ENCODE measurements at places on chromosomes 1 and 21. TPM values are rescaled to one million over a fixed set of nuclear protein-coding genes. Genes with fewer than 3 reads are reported as not detected.

The MROH7 gene
- total RNA-seq, result not detected

DNA sequence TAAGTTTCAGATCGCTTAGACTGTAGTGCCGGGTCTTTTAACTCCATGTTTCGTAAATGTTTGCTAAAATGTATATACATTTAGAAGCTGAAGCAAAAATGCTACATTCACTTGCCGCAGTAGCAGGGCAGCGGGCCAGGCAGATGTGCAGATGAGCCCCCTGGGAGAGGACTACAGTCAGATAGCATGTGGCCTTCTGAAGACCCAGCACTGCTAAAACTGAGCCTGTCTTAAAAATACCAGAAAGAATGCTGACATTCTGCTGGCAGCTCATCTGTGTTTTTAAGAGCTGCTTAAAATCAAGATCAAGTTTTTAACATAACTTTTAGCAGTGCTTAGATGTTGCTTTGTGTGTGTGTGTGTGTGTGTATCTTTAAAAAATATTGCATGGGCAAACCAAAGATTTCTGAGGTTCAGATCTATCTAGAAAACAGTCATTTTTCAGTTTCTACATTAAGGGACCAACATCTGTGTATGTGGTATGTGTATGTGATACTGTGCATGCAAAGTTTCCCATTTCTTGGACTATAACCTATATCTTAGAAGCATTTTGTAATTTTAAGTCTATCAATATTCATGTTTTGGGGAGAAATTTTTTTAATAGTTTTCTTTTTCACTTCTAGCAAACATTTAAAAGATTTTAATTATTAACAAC is 31.7 kb downstream of the CHRM3 start:
- no peaks in the 10 kb centered on the region for H3K4me1 ChIP-seq
- H3K27ac ChIP-seq, result no peak overlapping the region
- no peak overlapping the region for H3K4me3 ChIP-seq
- no peaks in the 10 kb centered on the region for H3K27me3 ChIP-seq
- no peaks in the 10 kb centered on the region for H3K36me3 ChIP-seq

DNA sequence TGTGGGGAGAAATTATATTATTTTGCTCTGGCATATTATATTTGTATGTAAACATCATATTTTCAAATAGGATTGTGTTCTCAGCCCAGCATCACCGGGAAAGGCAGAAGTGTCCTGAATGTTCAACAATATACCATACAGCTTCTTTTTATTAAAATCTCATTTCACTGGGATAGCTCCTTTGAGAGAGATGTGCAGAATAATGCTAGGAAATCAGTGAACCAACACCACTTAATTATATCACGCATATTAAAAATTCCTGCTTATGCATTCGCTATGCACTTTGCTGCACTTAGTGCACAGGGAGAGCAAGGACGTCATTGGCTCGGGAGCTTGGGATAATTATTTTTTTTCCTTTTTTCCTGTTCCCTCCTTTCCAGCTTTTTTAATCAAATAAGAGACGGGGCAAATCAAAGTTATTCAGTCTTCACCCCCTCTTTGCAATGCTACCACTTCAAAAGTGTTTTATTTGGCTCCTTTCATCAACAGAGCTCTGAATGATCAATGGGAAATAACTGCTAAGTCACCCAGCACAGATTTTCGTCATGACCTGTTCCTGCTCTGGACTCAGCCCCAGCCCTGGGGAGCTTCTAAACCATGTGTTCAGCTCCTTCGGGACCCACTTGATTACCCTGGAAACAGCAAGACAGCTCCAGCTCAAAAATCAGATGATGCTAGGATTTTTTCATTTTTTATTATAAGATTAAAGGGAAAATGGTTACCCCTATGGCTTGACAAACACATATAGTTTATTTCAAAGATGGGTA is 165.5 kb upstream of the DUSP10 start:
- H3K4me3 ChIP-seq, result no peak overlapping the region
- no peaks in the 10 kb centered on the region for H3K36me3 ChIP-seq
- H3K4me1 ChIP-seq, result peaks cover 10% of the 10 kb centered on the region
- H3K27me3 ChIP-seq, result no peaks in the 10 kb centered on the region
- H3K27ac ChIP-seq, result no peak overlapping the region
- no peak for DNase-seq

GRCh38 chr1:205940710-205941109 is 2.5 kb downstream of the SLC26A9 start:
- peaks cover 41% of the 10 kb centered on the region for H3K27me3 ChIP-seq
- peaks cover 3% of the 10 kb centered on the region for H3K4me1 ChIP-seq
- H3K36me3 ChIP-seq, result no peaks in the 10 kb centered on the region
- no peak overlapping the region for H3K27ac ChIP-seq
- no peak for DNase-seq

The LCK gene
- 460 TPM for total RNA-seq

- H3K27ac ChIP-seq, result no peak overlapping the region
- peaks cover 7% of the 10 kb centered on the region for H3K4me1 ChIP-seq
Measured at GRCh38 chr1:20698195-20698910, 19.5 kb downstream of the KIF17 start.

The CELA3B gene
- not detected for total RNA-seq

DNA sequence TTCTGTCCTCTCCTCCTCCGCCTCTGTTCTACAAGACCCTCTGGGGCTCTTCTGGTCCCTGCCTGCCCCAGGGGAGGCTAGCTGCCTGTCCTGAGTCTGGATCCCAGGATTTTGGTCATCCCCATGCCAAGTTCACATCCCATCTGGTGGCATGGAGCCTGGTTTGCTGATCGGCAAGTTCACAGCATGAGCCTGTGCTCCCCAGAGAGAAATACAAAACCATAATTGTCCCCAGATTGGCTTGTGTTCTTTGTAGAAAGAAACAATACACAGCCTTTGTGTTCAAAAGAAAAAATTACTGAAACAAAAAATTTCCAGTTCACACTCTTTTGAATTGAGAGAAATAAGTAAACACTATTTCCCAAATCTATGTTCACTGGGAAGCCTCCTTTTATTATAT is 149.4 kb upstream of the ZC3H12A start:
- H3K4me3 ChIP-seq, result no peak overlapping the region
- peaks cover 20% of the 10 kb centered on the region for H3K27me3 ChIP-seq
- H3K4me1 ChIP-seq, result no peaks in the 10 kb centered on the region
- H3K27ac ChIP-seq, result no peak overlapping the region

The TRABD2B gene
- not detected for total RNA-seq

GRCh38 chr21:43333298-43334062 is 93.5 kb downstream of the SIK1 start:
- H3K4me1 ChIP-seq, result peaks cover 27% of the 10 kb centered on the region
- peaks cover 10% of the 10 kb centered on the region for H3K36me3 ChIP-seq
- H3K27ac ChIP-seq, result no peak overlapping the region
- H3K27me3 ChIP-seq, result peaks cover 2% of the 10 kb centered on the region

DNA sequence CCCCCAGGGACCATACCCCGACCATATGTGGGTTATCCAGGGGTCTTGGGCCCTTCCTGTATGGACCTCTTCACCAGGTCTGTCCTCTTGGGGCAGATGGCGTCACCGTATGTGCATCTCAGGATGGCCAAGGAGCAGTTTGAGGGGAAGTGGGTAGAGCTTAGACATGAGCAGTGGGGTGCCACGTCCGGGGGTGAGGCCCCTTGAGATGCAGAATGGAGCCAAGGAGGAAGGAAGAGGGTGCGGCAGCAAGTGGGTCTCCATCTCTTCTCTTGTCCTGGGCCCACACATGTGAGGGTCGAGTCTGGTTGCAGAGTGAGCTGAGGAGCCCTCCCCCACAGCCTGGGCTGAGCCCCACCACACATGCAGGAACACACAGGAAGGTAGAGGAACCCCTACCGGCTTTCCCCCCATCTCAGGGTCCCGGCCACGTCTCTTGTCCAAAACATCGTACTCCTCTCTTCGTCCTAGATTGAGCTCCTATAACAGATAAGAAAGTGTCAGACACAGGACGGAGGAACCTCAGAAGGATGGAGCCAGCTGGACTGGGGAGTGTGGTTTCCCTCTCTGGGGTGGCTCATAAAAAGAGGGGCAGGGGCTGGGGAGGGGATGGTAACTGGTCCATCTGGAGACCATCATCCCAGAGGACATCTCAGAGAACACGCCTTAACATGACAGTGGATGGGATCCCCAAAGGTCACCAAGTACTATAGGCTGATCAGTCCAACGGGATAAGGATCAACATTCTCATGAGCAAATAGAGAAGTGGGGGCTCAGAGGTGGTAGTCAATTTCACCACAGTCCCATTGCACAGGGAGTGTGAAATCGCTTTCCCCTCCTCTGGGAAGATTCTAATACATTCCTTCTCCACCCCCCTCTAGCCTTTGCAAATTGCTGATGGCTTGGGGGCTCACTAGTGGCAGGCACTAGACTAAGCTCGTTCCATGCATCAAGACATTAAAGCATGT is 79.9 kb downstream of the CD247 start:
- peak; percentile 58 for DNase-seq
- peak overlapping the region; percentile 72 for H3K4me3 ChIP-seq

DNA sequence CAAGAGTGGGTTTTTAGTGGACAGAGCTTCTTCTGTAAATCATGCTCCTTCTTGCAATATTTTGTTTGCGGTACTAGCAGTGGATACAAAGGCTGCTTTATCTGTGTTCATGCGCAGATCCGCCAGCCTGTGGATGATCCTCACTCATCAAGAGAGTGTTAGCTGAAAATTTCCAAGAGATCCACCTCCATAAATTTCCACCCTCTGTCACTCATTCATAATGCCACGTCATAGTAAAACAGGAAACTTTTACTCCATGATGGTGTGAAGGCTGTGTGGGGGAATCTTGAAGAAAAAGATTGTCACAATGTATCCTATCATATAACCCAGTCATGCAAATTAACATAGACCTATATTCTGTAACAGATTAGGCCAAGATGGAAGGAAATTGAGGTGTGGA is 4.4 kb upstream of the MAPKAPK2 start:
- peaks cover 17% of the 10 kb centered on the region for H3K27me3 ChIP-seq
- no peaks in the 10 kb centered on the region for H3K36me3 ChIP-seq
- no peak overlapping the region for H3K4me3 ChIP-seq
- no peak for DNase-seq

- H3K4me1 ChIP-seq, result no peaks in the 10 kb centered on the region
- no peaks in the 10 kb centered on the region for H3K36me3 ChIP-seq
- H3K27me3 ChIP-seq, result peaks cover 7% of the 10 kb centered on the region
- H3K27ac ChIP-seq, result no peak overlapping the region
- no peak overlapping the region for H3K4me3 ChIP-seq
- no peak for DNase-seq
Measured at GRCh38 chr1:227197064-227197463, 121.2 kb downstream of the CDC42BPA start.

- H3K4me3 ChIP-seq, result no peak overlapping the region
- H3K27ac ChIP-seq, result no peak overlapping the region
- H3K36me3 ChIP-seq, result no peaks in the 10 kb centered on the region
- H3K4me1 ChIP-seq, result peaks cover 12% of the 10 kb centered on the region
- DNase-seq, result no peak
- peaks cover 29% of the 10 kb centered on the region for H3K27me3 ChIP-seq
Measured at GRCh38 chr1:114668373-114668772, 1.5 kb downstream of the DENND2C start.

The LCE1E gene
- not detected for total RNA-seq

GRCh38 chr1:27233667-27234048 is 774 bp upstream of the WDTC1 start:
- peak overlapping the region; percentile 44 for H3K27ac ChIP-seq
- H3K4me3 ChIP-seq, result peak overlapping the region; percentile 99
- peaks cover 25% of the 10 kb centered on the region for H3K4me1 ChIP-seq
- H3K27me3 ChIP-seq, result no peaks in the 10 kb centered on the region

DNA sequence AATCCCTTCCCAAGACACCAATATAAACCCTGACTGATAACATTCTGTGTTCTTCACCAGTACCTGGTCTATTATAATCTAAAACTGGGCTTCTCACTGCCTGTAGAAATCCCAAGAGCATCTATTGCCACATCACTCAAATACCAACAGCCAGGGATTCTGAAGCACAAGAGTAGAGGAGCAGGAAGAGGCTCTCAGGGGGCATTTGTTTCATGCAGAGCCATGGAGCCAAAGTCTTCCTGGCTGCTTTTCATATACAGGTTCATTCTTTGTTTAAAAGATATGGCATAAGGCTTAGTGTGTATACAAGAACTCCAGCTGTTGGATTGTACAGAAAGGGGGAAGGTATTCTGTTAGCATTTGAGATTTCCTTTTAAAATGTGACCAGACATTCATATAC is 38.2 kb upstream of the USH2A start:
- DNase-seq, result no peak
- no peak overlapping the region for H3K4me3 ChIP-seq
- no peaks in the 10 kb centered on the region for H3K36me3 ChIP-seq
- H3K4me1 ChIP-seq, result no peaks in the 10 kb centered on the region

The INSRR gene
- total RNA-seq, result 0.47 TPM

The EDARADD gene
- total RNA-seq, result 3.6 TPM

GRCh38 chr1:71526824-71527223 is 446.0 kb upstream of the ZRANB2 start:
- H3K27ac ChIP-seq, result no peak overlapping the region
- H3K27me3 ChIP-seq, result no peaks in the 10 kb centered on the region
- no peak for DNase-seq
- H3K4me1 ChIP-seq, result no peaks in the 10 kb centered on the region
- H3K36me3 ChIP-seq, result no peaks in the 10 kb centered on the region

DNA sequence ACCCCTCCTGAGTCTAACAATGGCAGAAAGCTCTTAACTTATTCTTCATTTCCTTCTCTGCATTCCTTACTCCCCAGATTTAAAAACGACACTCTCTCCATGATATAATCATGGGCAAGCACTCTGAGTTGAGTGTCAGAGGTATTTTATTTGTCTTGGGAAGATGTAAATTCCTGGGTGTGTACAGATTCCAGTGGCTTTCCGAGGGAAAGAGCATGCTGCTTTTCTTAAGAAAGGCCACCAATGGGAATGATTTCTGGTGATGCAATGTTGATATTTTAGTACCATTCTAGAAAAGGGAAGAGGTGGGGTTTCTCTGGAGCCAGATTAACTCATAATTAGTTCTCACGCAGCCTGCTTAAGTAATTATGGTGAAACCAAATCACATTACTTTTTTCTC is 47.8 kb upstream of the BTG3 start:
- no peaks in the 10 kb centered on the region for H3K36me3 ChIP-seq
- H3K27ac ChIP-seq, result no peak overlapping the region
- no peak for DNase-seq
- H3K27me3 ChIP-seq, result peaks cover 9% of the 10 kb centered on the region
- no peak overlapping the region for H3K4me3 ChIP-seq

- H3K4me1 ChIP-seq, result peaks cover 18% of the 10 kb centered on the region
- no peak for DNase-seq
- no peak overlapping the region for H3K27ac ChIP-seq
Measured at GRCh38 chr1:244326757-244327156, 125.0 kb downstream of the ADSS2 start.

The LYST gene
- total RNA-seq, result 52.8 TPM

GRCh38 chr1:17472814-17473213 is 33.3 kb upstream of the RCC2 start:
- no peaks in the 10 kb centered on the region for H3K4me1 ChIP-seq
- no peak overlapping the region for H3K4me3 ChIP-seq
- H3K27me3 ChIP-seq, result no peaks in the 10 kb centered on the region
- no peak overlapping the region for H3K27ac ChIP-seq

The TMCO4 gene
- total RNA-seq, result 16.7 TPM

The FCGR1A gene
- total RNA-seq, result 1.2 TPM

- no peak overlapping the region for H3K4me3 ChIP-seq
- H3K27ac ChIP-seq, result no peak overlapping the region
- H3K36me3 ChIP-seq, result no peaks in the 10 kb centered on the region
Measured at GRCh38 chr1:5765997-5766913, 226.0 kb downstream of the NPHP4 start.

GRCh38 chr21:34046917-34047316 is 26.5 kb upstream of the MRPS6 start:
- no peaks in the 10 kb centered on the region for H3K36me3 ChIP-seq
- H3K27me3 ChIP-seq, result no peaks in the 10 kb centered on the region
- DNase-seq, result no peak
- H3K27ac ChIP-seq, result no peak overlapping the region
- no peak overlapping the region for H3K4me3 ChIP-seq

The PODN gene
- total RNA-seq, result not detected

All from activated naive CD8-positive, alpha-beta T cell treated with anti-CD3 and anti-CD28 coated beads, Interleukin-2, amount 10 ng/mL, durations not matched to agents 7 days and 5 days (primary cell).